ENCODE measurements at places on chromosomes 2 and 18. TPM values are rescaled to one million over a fixed set of nuclear protein-coding genes. Genes with fewer than 3 reads are reported as not detected.
A peak's percentile ranks its signal among the peaks of the same experiment; 100 is the strongest.

- peak; percentile 95 for DNase-seq
These were observed 120.9 kb upstream of the PKDCC start for GRCh38 chr2:41926614-41927580.

ASXL3 gene
- under 0.01 TPM for total RNA-seq

ZCCHC2 gene
- total RNA-seq, result 5.5 TPM

DNA sequence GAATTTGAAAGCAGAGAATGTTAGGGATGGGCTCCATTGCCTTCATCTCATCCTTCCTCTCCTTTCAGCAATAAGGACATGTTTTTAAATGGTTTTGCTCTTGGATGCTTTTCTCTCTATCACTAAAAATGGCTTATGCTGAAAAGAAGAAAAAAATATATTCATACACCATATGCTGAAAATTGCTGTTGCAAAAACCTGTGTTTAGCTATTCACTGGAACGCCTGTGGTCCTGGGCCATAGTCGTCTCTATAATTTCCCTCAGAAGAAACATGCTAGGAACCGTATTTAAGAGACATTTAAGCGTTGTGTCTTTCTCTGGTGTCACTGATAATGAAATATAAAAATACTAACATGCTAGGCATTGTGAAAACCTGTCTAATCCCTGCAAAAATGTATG is 324.9 kb downstream of the TSN start:
- no peak for DNase-seq

- peak; percentile 75 for DNase-seq
These were observed 62.8 kb upstream of the NEUROD1 start for GRCh38 chr2:181742922-181743722.

GALNT14 gene
- total RNA-seq, result under 0.01 TPM

Measured in fibroblast of villous mesenchyme (primary cell).